ENCODE measurements at places on chromosomes 4 and X.
A peak's percentile ranks its signal among the peaks of the same experiment; 100 is the strongest.

- DNase-seq, result no peak
These were observed 119.2 kb downstream of the RAPGEF2 start for GRCh38 chr4:159222043-159222552.

GRCh38 chr4:158946825-158947224 is 156.1 kb upstream of the RAPGEF2 start:
- DNase-seq, result no peak

DNA sequence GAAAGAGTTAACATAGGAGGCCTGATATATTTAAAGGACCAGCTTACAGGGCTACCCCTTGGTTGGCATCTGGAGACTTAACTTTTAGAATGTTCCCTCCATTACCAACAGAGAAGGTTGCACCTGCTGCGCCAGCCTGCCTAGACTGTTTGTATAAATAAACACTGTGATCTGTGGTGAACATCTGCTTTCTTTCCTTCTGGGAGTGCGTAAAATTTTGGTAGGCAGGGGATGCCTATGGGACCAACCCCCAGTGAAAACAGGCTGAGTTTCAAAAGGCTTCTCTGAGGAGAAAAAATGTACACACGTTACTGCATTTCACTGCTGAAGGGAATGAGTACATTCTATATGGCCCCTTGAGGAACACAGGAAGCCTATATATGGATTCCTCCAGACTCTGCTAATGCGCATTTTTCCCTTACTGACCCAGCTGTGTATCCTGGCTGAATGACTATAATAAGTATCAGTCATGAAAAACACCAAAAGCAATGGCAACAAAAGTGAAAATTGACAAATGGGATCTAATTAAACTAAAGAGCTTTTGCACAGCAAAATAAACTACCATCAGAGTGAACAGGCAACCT is 13.8 kb downstream of the CENPC start:
- DNase-seq, result no peak

DNA sequence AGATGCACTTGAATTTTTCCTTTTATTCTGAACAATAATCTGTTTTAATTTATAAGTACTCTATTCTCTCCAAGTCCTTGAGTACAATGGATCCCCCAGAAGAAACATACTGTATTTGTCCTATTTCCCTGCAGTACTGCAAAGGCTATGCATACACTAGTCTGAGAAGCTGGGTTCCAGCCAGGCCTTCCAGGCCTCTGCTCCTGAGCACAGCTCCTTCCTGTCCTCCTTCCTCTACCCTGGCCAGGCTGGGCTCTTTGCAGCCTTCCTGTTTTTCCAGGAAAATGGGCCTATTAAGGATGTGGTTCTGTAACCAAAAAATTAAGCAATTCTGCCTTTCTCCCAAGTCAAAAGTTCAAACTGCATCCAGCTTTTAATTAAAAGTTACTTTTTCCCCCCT is 68.0 kb upstream of the STIM2 start:
- DNase-seq, result no peak

- DNase-seq, result no peak
These were observed 77.9 kb downstream of the LUZP4 start for GRCh38 chrX:115367455-115367854.

- no peak for DNase-seq
These were observed 77.5 kb downstream of the HTRA3 start for GRCh38 chr4:8346838-8347605.

- no peak for DNase-seq
These were observed 132.1 kb upstream of the TLL1 start for GRCh38 chr4:165740911-165741310.

DNA sequence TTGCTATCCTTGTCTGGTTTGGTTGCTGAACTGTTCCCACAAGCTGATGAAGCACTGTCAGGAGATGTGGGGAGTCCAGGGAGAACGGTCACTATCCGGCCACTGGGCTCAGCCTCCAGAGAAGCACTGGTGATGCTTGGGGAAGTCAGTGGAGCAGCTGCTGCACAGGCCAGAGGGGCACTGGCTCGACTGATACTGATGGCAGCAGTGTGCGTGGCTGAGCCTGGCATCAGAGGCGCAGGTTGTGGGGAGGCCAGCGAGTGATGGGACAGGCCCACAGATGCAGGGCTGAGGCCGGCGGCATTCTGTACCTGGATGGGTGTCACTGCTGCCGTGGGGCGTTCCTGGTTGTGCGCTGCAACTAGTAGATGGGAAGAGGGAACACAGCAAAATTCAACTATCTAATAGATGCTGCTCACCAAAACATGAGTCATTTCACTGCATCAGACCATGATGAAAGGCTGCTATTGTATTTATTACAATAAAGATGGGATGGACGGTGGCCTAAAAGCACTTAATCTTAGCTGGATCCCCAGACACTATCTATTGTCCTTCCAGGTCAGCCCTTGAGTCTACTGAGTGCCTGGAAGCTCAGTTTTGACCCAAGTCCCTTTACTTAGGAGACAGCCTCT is 106.3 kb upstream of the CBR4 start:
- no peak for DNase-seq

- DNase-seq, result no peak
These were observed 123.2 kb upstream of the BANK1 start for GRCh38 chr4:101667348-101667747.

DNA sequence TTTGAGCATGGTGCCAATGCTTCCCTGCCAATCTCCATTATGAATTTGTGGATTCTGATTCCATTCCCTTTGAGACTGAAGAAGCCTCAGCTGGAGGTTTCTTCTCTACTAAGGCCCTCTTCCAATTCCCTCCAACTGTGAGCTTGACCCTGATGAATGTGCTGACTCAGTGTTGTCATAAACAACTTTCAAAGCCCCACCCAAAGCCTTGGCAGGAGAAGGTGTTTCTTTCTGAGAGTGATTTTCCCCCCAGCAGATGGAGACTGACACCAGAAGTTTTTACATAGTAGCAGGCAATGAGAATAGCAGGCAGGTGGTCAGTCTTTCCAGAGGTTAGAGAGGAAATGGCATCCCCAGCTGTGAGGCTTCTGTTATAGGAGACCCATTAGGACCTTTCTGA is 53.1 kb downstream of the OCRL start:
- DNase-seq, result no peak

GRCh38 chr4:61891953-61892352 is 691.8 kb downstream of the ADGRL3 start:
- no peak for DNase-seq

DNA sequence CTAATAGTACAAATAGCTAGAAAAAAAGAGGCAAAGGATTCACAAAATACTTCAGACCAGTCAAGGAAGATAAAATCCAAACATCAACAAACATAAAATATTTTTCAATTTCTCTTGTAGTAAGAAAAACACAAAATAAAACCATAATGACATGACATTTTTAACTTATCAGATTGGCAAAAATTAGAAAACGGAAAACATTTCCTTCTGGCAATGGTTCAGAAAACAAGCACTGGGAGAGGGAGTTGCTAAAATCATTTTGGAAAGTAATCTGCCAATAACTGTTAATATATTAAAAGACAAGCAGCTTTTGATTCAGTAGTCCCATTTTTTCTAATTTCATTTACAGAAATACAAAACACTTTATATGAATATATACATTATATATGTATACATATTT is 26.1 kb downstream of the TKTL2 start:
- DNase-seq, result no peak

GRCh38 chrX:151402719-151403390 is 5.8 kb downstream of the VMA21 start:
- DNase-seq, result peak; percentile 23

GRCh38 chr4:89140168-89140759 is 28.9 kb downstream of the TIGD2 start:
- DNase-seq, result no peak

DNA sequence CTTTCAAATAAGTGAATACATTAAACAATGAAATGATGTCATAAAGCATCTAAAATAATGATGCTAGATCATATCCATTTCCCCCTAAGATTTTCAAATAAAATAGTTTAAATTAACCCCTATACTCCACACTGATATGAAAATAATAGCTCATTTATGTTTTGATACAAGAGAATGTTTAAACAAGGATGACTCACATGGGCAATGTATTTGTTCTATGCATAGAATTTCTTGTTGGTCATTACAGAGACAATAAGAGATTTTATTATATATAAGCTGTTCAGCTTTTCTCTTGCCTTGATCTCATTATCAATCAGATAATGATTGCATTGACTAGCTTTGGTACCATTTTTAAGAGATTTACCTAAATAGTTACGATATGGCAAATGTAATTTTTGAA is 411.7 kb downstream of the ARHGAP24 start:
- DNase-seq, result no peak

DNA sequence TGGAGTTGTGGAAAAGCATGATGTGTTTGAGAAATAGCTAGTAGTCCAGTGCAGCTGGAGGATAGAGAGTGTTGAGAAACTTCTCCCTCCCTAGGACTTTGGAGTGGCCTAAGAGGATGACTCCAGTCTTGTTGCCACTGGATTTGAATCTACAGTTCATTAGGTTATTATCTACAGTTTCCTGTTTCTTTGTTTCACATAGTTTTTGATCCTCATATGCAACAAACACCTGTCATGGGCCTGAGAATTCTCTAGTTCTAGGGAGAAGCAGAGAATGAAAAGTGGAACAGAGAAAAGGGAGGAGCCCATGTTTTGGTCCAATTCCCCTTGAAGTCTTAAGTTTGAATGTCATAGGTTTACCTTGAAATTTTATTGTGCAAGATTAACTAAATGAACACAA is 73.6 kb upstream of the TBC1D9 start:
- no peak for DNase-seq

- no peak for DNase-seq
These were observed 453.6 kb downstream of the CENPC start for GRCh38 chr4:67091673-67092072.

DNA sequence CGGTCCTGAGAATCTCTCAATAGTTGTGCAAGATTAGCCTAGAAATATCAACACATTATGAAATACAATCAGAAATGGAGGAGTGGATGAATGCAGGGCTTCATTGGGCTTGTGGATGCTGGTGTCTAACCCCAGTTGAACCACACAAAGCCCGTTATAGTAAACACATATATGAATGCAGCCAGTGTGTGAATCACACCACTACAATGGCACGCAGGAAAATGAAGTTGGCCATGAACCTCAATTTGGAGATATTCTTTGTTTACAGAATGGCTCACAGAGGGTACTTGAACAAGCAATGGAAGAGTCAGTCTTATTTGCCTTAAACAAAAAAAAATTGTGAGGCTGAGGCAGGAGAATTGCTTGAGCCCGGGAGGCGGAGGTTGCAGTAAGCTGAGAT is 57.8 kb downstream of the SOD3 start:
- no peak for DNase-seq

GRCh38 chrX:11611965-11612364 is 53.8 kb downstream of the ARHGAP6 start:
- DNase-seq, result no peak

DNA sequence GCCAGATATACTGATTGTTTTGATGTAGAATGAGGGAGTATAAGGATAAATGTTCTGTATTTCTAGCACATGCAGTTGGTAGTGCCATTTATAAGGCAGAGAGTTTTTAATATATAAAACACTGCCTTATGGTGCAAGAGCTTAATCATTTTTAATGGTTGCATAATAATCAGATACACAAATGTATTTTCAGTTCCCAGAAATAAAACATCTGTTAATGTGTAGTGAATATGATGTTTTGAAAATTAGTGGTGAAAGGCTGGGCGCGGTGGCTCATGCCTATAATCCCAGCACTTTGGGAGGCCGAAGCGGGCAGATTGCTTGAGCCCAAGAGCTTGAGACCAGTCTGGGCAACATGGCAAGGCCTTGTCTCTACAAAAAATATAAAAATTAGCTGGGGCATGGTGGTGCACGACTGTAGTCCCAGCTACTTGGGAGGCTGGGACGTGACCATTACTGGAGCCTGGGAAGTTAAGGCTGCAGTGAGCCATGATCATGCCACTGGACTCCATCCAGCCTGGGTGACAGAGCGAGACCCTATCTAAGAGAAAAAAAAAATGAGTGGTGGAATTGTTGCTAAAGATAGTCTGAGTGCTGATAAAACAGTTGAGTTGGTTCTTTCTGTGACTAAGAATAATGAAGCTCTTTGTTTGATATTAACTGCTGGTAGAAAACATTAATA is 29.3 kb downstream of the CLCN3 start:
- no peak for DNase-seq

DNA sequence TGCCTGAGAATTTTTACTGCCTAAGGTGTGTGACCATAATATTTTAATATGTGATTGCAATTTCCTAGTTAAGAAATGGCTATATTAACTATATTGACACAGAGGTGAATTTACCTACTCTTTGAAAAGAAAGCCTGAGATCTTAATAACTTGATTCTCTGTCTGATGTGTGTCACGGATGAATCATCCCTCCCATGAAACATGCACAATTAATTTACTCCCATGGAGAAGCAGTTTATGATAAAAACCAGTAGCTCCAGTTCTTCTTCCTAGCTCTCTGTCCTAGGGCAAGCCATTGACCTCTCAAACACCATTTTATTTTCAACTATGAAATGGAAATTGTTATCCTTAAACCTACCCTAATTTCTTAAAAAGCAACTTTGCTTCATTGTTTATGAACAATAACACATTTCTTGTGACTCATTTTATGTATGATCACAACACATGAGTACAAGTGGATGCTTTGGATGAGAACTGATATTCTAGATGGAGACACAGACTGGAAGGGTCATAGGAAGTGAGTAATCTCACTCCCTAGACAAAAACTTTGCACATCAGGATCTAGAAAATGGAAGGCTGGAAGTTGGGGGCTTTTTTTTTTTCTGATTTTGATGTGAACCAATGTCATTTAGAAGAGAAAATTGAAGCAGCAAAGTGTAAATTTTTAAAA is 438.3 kb downstream of the GPAT3 start:
- DNase-seq, result no peak

- DNase-seq, result no peak
These were observed 1159.3 kb upstream of the TENM3 start for GRCh38 chr4:181083757-181084361.

GRCh38 chr4:3442959-3443749 is 1.4 kb downstream of the HGFAC start:
- DNase-seq, result no peak

GRCh38 chrX:26414534-26414933 is 198.6 kb downstream of the MAGEB5 start:
- DNase-seq, result no peak

GRCh38 chr4:13704035-13704434 is 76.5 kb upstream of the BOD1L1 start:
- DNase-seq, result no peak

GRCh38 chrX:123570011-123570590 is 162.8 kb downstream of the THOC2 start:
- no peak for DNase-seq

DNA sequence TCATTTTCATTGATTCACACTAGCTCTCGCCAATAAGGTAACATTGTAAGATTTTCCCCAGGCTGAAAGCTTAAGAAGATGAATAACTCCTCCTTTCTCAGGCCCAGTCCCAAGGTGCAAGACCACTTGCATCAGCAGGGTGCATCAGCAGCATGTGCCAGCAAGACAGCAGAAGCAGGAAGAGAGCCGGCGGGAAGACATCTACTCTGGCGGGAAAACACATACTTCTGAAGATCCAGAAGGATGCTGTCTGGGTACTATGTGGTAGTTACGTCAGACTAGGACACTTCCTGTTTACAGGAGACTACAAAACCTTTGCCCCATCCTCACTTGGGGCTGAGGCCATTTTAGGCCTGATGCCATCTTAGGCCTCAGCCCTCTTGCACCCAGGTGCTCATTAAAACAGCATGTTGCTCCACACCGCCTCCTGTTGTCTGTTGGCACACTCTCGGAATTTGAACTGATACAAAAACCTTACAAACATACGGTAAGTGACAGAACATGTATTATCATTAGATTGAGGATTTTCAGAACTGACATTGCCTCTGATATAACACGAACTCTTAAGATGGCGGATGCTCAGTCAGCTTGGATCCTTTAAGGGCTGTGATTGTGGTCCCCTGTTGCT is 886.5 kb upstream of the EPHA5 start:
- DNase-seq, result no peak

Measured in NCI-H2029 treated with DMSO at 0.1 percent for 48 hours (cell line).